Stimulated activated CD4-positive, alpha-beta T cell treated with anti-CD3 and anti-CD28 coated beads, TNF-alpha, amount 100 ng/mL, for 24 hours (primary cell): ENCODE measurements at places on chromosomes 7 and 10.

DNA sequence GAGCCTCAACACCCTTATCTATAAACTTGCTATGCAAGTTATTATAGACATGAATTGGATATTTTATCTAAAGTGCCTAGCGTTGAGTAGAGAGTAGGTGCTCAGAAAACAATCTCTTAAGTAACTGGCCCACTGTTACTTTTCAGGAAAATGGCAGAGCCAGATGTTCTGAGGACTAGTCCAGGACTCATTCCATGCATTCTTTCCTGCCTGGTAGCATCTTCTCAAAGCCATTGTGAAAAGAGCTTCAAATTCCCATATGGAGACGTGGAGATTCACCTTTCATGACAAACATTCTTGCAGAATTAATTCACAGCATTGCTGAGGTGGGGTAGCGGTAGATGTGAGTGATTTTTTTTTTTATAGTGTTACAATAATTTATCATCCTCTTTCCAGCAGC lies 35.9 kb upstream of the ITPRID1 start:
- no peak for DNase-seq

- DNase-seq, result no peak
These were observed 55.6 kb downstream of the WIPF3 start for GRCh38 chr7:29861884-29862283.

DNA sequence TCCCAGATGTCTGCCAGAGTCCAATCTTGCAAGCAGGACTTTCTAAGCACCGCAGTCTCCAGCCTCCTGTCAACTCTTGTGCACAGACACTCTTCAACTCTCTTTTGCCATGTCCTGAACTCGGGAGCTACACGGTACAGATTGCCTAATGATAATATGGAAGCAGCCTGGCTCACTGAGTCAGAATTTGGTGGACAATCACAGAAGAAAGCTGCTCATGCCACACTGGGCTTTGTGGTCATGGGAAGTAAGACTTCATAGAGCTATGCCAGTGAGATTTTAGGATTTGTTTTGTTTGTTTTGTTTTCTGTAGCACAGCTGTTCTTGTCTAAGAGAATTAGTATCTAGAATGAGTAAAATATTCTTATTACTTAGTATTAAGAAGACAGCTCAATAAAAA lies 144.1 kb upstream of the PRSS58 start:
- DNase-seq, result no peak

DNA sequence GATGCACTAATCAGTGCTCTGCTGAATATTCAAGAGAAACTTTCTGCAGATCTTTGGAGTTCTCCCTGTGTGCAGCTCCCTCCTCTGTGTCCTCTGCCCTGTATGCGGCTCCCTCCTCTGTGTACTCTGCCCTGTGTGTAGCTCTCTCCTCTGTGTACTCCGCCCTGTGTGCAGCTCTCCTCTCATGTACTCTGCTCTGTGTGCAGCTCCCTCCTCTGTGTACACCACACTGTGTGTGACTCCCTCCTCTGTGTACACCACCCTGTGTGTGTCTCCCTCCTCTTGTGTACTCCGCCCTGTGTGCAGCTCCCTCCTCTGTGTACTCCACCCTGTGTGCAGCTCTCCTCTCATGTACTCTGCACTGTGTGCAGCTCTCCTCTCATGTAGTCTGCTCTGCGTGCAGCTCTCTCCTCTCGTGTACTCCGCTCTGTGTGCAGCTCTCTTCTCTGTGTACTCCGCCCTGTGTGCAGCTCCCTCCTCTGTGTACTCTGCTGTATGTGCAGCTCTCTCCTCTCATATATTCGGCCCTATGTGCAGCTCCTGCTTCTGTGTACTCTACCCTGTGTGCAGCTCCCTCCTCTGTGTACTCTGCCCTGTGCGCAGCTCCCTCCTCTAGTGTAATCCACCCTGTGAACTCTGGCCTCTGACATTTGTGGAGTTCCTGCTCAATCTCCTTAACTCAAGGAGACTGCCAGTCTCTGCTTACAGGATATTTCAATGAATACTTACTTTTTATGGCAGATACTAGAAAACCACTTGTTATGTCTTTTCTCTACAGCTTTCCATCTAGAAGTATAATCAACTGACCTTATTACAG lies 280.4 kb downstream of the GLRX3 start:
- DNase-seq, result no peak

GRCh38 chr10:110358869-110359629 lies 54.3 kb upstream of the SMNDC1 start:
- no peak for DNase-seq

GRCh38 chr10:79378383-79378646 lies 31.0 kb downstream of the PPIF start:
- DNase-seq, result no peak

DNA sequence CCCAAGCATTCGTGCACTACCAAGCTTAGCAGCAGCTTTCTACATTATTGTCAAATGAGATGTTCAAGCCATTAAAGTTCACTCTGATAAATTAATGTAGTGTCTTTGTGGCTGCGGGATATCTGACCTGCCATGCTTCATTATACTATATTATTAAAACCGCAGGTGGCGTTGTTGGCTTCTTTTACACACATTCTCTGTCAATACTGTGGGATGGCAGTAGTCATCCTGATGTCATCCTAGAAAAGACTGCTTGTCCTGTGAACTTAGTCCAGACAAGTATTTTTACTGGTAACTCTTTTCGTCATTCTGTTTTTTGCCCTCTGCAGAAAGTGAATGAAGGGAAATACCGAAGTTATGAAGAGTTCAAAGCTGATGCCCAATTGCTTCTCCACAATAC lies 103.9 kb downstream of the ZMYND11 start:
- no peak for DNase-seq

- DNase-seq, result no peak
These were observed 45.1 kb upstream of the INPP5A start for GRCh38 chr10:132492323-132493025.

DNA sequence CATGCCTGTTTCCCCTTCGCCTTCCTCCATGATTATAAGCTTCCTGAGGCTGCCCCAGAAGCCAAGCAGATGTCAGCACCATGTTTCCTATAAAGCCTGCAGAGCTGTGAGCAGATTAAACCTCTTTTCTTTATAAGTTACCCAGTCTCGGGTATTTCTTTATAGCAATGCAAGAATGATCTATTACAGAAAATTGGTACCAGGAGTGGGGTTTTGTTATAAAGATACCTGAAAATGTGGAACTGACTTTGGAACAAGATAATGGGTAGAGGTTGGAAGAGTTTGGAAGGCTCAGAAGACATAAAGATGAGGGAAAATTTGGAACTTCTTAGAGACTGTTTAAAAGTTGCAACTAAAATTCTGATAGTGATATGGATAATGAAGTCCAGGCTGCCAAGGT lies 4.8 kb upstream of the RSU1 start:
- DNase-seq, result no peak

DNA sequence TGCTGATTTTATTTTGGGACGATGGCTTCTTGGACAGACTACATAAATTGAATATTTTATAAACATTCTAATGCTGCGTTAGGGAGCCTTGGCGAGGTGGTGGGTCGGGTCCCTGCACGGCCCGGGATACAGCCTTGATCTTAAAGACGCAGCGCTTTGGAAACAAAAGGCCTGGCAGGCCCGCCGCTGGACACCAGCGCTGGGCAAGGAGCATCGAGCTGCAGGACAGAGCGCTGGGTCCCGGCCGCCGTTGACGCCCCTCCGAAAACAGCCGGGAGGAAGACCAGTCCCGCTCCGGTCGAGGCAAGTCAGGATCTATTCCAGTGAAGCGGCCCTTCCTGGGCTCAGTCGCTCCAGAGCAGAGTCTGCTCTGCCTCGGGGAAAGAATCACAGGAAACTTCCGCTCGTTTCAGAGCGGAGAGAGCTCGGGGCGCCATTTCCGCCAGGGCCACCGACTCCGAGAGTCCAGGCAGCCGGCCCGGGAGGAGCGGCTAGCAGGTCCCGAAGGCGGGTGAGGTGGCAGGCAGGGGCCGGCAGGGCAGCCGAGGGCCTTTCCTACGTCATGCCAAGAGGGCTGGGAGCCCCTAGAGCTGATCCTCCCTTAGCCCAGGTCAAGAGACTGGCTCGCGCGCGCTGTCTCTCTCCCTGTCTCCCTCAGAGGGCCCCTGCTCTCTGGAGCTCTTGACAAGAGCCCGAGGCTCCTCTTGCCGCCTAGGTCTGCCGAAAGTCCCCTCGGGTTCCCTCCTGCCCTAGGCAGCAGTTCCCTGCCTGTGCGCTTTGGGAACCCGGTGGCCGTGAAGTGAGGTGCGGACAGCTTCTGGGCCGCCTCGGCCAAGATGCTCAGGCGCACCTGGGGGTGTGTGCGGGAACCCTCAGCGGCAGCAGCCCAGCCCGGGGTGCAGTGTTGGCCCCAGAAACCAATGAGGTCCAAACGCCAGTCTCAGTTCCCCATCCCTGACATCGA lies 1.4 kb upstream of the DRGX start:
- no peak for DNase-seq

GRCh38 chr7:74518041-74518440 lies 64.3 kb downstream of the GTF2IRD1 start:
- no peak for DNase-seq

DNA sequence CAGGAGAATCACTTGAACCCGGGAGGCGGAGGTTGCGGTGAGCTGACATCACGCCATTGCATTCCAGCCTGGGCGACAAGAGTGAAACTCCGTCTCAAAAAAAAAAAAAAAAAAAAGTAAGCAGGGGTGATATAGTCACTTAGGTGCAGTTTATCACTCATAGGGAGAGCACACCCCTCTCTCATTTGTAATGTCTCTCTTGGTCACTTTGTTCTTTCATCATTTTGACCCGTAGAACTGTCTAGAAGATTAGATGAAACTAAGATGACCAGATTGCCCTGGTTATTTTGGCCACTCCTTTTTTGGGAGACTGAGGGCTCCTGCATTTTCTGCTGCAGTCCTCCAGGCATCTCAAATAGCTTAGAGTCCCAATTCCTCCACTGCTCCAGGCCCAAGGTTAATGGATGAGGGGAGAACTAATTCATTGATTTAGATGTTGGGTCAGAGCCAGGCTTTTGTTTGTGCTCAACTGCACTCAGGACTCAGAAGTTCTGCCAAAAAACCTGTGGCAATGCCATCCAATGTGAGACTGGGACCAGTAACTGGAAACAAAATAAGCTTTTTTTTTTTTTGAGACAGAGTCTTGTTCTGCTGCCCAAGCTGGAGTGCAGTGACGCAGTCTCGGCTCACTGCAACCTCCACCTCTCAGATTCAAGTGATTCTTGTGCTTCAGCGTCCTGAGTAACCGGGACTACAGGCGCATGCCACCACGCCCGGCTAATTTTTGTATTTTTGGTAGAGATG lies 50.0 kb upstream of the CAMK1D start:
- DNase-seq, result no peak

GRCh38 chr7:128236924-128237586 lies 4.0 kb upstream of the LEP start:
- DNase-seq, result no peak

GRCh38 chr7:130463553-130464434 lies 23.0 kb upstream of the CEP41 start:
- no peak for DNase-seq

- no peak for DNase-seq
These were observed 824.2 kb upstream of the COBL start for GRCh38 chr7:52140851-52141250.

DNA sequence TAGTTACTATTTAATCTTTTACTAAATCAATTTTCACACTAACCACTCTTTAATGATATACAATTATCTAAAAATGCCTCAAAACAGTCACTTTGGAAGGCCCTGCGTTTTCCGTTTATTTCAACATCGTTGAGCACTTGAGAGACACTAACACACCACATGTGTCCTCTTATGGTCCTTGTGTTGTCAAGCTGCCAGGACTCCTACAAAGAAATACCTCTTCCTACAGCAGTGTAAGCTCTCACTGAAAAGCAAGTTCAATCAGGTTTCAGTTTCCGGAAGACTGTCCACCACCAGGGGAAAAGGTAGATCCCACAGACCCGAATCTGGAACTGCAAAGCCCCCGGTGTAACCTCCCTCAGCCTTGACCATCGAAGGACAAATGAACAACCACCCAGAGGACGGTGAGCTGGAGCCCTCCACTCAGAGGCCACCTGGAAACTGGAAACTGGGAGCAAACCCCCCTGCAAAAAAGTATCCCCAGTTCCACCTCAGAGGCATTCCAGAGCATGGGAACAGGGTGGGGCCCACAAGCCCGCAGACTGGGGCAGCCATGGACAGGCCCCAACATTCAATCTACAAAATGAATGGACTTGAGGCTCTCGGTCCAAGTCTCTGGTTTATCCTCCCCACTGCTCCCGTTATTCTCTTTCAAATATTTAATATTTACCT lies 37.6 kb downstream of the KCNH2 start:
- no peak for DNase-seq

DNA sequence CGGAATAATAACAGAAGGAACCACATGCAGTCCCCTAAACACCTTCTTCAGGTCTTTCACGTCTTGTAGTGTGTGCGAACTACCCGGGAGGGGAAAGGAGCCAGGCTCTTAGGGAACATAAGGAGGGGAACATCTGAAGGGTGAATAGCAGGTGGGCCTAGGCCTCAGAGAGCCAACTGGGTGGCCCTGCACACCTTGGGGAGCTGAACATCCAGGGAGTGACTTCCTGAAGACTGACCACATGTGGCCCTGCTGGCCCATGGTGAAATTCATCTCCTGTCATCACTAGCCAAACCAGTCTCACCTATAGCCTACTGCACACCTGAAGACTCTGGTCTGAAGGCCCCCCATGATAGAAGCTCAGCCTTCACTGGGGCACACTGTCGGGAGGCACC lies 5.6 kb downstream of the CALML3 start:
- DNase-seq, result no peak

- no peak for DNase-seq
These were observed 81.6 kb upstream of the INSYN2A start for GRCh38 chr10:127278001-127278400.

- DNase-seq, result no peak
These were observed 111.5 kb downstream of the CCNY start for GRCh38 chr10:35447693-35448407.

DNA sequence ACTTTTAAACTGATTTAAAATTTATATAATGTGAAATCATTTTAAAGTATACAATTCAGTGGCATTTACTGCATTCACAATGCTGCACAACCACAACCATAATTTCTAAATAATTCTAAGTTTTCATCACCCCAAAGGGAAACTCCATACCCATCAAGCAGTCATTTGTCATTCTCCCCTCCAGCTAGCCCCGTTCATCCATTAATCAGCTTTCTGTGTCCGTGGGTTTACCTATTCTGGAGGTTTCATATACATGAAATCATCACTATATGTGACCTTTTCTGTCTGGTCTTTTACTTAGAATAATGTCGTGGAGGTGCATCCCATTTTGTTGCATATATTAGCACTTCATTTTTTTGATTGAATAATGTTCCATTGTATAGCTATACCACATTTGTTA lies 214.1 kb downstream of the ADK start:
- DNase-seq, result no peak

DNA sequence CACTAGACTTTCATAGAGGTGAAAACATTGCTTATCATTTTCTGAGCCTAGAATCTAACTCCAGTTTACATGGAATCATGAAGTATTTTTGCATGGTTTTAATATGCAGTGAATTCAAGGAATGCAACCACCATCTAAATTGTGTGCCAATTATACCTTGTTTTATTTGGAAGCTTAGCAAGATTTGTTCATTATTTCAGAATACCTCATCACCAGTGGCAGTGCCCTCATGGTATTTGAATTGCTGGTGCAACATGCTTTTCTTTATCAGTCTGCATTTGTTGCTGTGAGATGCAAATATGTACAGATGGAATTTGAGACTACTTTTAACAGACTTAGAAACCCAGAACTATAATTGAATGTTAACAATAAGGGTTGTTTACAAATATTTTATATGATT lies 18.7 kb upstream of the ZNF800 start:
- no peak for DNase-seq
